ENCODE measurements at places on chromosomes 4 and X. TPM values are rescaled to one million over a fixed set of nuclear protein-coding genes. Genes with fewer than 3 reads are reported as not detected.
A peak's percentile ranks its signal among the peaks of the same experiment; 100 is the strongest.

DNA sequence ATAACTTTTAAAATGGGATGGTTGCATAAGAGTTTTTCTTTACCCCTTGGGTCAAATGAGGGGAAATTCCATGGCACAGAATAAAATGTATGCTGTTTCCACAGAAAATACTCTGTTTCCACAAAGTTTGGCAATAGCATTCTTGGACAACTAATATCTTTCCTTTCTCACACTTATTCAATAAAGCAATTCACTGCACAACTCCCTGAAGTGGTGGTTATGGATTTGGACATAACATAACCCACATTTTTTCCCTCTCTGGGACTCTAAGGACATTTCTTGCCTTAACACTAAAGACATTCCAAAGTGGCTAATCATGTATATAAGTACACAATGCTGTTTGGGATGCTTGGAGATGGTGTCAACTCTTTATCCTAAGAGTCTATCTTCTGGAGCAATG is 51.7 kb upstream of the GPM6B start:
- DNase-seq = no peak

- DNase-seq = no peak
Measured at GRCh38 chrX:140715787-140716186, 6.2 kb downstream of the LINC00632 start.

Gene AR
- polyA plus RNA-seq = not detected

Gene CENPVL2
- polyA plus RNA-seq = not detected

- no peak for DNase-seq
Measured at GRCh38 chr4:83388313-83388676, 53.6 kb upstream of the HPSE start.

Gene BANK1
- polyA plus RNA-seq = 0.27 TPM

GRCh38 chr4:47271291-47271690 is 192.2 kb downstream of the COMMD8 start:
- no peak for DNase-seq

DNA sequence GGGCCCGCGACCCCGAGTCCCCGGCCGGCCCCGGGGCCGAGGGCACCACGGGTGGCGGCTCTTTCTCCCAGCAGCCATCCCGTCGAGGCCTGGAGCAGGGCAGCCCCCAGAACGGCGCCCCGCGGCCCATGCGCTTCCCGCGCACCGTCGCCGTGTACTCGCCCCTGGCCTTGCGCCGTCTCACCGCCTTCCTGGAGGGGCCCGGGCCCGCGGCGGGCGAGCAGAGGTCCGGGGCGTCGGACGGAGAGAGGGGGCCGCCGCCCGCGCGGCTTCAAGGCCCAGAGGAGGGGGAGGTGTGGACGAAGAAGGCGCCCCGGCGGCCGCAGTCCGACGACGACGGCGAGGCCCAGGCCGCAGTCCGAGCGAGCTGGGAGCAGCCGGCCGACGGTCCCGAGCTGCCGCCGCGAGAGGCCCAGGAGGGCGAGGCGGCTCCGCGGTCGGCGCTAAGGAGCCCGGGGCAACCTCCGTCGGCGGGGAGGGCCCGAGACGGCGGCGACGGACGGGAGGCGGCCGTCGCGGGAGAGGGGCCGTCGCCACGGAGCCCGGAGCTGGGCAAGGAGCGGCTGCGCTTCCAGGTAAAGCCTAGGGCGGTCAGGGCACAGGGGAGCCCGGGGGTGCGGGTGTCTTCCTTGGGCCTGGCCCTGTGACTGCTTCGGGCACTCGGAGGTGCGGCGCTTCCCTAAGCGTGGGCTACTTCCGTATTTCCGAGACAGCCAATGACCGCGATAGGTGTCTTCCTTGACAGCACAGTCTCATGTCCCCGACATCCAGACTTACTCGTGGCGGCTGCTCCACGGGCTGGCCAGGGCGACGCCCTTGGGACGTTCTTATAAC is 845 bp downstream of the ZAR1 start:
- peak; percentile 51 for DNase-seq

Gene PPID
- 46.5 TPM for polyA plus RNA-seq

GRCh38 chrX:37860721-37861120 is 13.3 kb upstream of the DYNLT3 start:
- no peak for DNase-seq

Gene LRIT3
- polyA plus RNA-seq = 0.04 TPM

DNA sequence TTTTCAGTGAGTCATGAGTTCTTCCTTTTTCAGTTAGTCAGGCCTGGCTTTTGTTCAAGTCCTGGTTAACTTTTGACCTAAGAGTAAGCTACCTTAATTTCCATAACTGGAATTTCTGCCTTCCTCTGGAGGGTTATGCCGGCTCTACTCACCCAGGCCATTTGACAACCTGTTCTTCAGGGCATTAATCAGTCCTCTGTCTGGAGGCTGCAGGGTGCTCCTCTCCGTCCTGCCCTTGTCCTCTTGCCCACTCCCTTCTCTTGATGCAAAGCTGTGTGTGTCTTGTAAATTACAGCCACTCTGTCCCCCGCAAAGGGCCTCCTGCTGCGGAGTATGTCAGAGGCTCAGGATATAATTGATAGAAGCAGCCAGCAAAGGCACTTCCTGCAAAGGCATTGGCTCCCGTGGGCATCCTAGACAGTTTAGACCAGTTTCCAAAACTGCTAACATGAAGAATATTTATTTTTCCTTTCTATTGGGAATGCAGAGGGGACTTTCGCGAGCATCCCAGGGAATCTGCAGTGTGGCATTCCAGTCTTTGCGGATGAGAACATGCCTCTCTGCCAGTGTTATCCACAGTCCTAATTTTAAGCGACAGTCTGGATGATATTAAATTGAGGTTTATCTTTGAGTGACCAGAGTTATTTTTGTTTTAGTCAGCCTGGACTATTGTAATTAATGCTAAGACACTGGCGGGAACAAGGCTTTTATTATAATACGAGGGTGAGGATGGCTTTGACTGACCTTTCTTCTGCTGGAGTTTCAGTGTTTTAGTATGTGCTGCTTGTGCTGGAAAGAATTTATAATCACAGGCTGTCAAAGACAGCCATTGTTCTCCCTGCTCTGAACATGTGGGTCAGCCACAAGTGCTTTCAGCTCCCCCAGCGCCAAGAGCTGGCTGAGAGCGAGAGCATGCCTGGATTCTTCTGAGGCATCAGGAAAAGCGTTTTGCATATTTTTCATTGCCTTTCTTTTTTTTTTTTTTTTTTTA is 74.2 kb downstream of the LIMCH1 start:
- peak; percentile 24 for DNase-seq

Gene PABPC1L2A
- polyA plus RNA-seq = not detected

- peak; percentile 54 for DNase-seq
Measured at GRCh38 chr4:107740950-107741701, 21.1 kb upstream of the PAPSS1 start.

Gene TENM3
- polyA plus RNA-seq = 0.45 TPM
